ENCODE measurements at places on chromosomes 12 and 14.

GRCh38 chr14:68574461-68574860, 218.4 kb downstream of the ZFP36L1 start:
- no peak for DNase-seq

DNA sequence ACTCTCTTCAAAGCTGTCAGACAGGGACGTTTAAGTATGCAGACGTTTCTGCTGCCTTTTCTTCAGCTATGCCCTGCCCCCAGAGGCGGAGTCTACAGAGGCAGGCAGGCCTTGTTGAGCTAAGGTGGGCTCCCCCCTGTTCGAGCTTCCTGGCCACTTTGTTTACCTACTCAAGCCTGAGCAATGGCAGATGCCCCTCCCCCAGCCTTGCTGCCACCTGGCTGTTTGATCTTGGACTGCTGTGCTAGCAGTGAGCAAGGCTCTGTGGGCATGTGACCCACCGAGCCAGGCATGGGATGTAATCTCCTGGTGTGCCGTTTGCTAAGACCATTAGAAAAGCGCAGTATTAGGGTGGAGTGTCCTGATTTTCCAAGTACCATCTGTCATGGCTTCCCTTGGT, 900.4 kb upstream of the MDGA2 start:
- DNase-seq: no peak

- peak; percentile 63 for DNase-seq
These were observed 27.6 kb downstream of the PMCH start for GRCh38 chr12:102169922-102170621.

GRCh38 chr14:77190977-77191376, 9.4 kb downstream of the TMEM63C start:
- no peak for DNase-seq

- no peak for DNase-seq
These were observed 4.5 kb upstream of the DNAH10 start for GRCh38 chr12:123757561-123757960.

- DNase-seq: peak; percentile 61
These were observed 35.3 kb downstream of the MIPOL1 start for GRCh38 chr14:37232907-37233481.

GRCh38 chr14:46999661-47000060, 348.1 kb upstream of the RPL10L start:
- DNase-seq: no peak

DNA sequence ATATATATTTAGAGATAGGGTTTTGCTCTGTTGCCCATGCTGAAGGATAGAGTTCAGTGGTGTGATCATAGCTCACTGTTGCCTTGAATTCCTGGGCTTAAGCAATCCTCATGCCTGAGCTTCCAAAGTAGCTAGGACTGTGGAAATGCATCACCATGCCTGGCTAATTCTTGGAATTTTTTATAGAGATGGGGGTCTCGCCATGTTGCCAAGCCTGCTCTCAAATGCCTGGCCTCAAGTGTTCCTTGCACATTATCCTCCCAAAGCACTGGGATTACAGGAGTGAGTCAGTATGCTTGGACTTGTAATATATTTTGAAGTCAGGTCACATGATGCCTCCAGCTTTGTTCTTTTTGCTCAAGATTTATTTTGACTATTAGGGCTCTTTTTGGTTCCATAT, 178.0 kb downstream of the RPAP3 start:
- DNase-seq: no peak

DNA sequence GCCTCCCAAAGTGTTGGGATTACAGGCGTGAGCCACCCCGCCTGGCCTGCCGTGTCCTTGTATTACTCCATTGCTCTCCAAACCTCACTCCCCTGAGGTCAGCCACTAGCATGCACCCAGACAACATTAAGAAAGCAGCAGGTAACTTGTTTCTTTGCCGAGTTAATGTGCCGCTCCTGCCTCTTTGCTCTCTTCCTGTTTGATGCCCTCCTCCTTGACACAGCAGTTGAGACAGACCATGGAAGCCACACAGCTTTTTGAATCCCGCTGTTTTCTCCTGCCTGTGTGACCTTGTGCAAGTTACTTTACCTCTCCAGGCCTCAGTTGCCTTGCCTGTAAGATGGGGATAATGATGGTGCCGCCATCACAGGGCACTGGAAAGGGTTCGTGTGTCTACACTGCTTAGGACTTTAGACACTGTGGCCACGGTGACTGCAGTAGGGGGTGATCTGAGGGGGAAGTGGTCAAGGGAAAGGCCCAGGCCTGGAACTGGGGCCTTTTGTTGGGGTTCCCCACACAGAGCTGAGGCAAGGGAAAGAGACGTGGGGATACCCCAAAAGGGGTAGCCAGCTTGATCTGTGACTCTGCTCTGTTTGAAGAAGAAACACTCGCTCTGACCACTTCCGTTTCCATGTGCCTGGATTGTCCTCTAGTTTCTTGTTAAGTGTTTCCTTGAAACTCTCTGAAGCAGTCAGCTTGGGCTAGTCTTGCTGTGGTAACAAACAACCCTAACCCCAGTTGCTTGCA, 69.3 kb downstream of the RIN3 start:
- DNase-seq: no peak

DNA sequence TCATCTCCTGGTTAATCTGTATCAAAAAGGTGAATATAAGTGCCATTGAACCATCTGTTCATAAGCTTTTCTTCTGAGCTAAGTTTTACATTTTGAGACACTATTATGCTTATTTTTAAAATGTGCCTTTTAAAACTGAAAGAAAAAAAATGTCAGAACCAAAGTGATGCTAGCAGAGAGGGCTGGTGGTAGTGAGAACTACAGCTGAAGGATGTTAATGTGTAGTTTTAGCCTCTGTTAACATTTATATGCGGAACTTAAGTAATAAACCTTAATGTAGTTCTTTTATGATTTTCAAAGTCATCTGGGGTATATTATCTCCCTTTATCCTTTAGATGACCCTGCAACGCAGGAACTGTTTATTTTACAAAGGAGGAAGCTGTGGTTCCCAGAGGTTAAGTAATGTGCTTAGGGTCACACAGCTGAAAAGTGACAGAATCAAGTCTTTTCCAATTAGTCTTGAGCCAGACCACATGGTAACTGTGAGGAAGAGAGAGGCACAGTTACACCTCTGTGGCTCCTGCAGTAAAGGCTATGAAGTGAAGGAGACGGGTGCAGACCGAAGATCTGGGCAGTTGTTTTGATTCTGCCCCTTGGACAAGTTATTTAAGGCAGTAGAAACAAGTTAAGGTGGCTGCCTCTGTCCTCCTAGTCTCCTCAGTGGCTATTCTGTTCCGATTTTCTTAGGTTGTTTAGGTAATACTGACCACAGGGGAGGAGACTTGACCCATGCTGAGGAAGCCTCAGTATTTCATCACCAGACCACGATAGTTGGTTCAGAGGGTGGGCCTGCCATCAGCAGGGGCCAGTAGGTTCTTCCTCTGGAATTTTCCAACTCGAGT, 23.9 kb downstream of the GNG2 start:
- no peak for DNase-seq

- no peak for DNase-seq
These were observed 23.8 kb downstream of the SLC6A13 start for GRCh38 chr12:238736-239398.

DNA sequence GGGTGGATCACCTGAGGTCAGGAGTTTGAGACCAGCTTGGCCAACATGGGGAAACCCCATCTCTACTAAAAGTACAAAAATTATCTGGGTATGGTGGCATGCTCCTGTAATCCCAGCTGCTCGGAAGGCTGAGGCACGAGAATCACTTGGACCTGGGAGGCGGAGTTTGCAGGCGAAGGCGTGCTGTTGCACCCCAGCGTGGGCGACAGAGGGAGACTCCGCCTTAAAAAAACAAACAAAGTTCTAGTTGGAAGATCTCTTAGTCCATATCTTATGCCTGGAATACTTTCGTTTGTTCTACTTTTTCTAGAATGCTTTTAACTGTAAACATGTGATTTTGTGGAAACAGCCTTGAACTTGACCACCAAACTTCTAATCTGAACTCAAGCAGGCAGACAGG, 38.7 kb downstream of the PPHLN1 start:
- no peak for DNase-seq

DNA sequence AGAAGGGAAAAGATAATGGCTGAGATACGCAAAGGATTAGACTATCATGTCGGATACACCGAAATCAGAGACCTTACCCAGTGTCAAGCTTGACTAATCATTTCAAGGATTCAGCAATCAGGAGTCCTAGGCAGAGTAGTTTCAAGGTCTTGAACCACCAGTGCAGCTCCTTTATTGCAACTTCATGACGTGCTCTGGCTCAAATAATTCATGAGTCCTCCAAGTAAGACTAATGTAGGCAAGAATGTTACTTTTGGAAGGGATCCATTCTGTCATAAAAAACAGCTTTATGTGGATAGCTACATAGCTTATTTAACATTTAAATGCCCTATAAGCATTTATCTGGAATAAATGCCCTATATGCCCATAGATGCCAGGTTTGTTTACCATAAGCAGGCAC, 123.2 kb downstream of the LMO3 start:
- DNase-seq: no peak

GRCh38 chr12:109053382-109054123, 1.2 kb downstream of the USP30 start:
- DNase-seq: peak; percentile 16

DNA sequence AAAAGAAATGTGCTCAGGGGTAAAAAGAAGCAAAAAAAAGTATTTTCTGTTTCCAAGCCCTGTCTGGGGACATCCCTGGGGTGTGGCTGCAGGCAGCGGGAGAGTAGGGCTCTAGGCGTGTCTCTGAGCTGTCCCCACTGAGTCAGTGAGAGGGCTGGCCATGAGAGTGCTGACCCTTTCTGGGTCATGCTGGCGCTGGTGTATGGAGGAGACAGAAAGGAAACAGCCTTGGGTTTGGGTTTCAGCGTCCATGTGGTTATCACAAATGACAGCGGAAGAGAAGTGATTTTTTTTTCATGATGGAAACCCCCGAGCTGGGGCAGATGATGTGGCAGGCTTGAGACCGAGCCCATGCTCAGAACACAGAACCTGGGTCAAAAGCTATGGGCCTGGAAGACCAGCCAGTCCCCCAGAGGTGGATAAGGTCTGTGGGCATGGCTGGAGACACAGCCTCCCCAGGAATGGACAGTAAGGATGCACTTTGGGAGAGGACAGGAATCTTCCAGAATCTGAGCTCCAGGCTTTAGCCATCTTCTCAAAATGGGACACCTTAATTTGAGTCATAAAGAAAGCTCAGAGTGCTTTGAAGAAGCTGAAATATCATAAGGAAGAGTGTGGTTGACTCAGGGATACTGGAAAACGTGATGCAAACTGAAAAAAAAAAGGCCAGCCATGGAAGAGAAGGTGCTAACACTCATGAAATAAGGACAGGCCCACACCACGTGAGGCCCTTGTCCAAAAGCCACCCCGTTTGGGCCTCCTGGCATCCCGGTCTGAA, 36.2 kb downstream of the SYNE3 start:
- DNase-seq: peak; percentile 71

DNA sequence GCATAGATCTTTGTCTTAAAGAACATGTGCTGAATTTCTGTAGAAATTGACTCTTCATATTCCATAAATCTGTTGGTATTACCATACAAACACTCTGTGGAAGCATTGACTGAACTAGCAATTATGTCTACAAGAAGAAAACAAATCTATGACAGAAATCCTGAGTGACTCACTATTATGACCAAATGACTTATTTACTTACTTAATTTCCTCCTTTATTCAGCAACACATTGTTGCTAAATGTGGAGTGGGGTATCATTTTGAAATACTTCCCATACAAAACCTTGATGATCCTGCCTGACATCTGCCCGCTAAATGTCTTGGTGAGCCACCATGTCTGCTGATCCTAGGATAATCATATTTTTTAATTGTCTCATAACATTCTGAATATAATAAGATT, 99.1 kb upstream of the SLCO1C1 start:
- DNase-seq: no peak

- no peak for DNase-seq
These were observed 140.7 kb upstream of the PWP1 start for GRCh38 chr12:107544937-107545336.

DNA sequence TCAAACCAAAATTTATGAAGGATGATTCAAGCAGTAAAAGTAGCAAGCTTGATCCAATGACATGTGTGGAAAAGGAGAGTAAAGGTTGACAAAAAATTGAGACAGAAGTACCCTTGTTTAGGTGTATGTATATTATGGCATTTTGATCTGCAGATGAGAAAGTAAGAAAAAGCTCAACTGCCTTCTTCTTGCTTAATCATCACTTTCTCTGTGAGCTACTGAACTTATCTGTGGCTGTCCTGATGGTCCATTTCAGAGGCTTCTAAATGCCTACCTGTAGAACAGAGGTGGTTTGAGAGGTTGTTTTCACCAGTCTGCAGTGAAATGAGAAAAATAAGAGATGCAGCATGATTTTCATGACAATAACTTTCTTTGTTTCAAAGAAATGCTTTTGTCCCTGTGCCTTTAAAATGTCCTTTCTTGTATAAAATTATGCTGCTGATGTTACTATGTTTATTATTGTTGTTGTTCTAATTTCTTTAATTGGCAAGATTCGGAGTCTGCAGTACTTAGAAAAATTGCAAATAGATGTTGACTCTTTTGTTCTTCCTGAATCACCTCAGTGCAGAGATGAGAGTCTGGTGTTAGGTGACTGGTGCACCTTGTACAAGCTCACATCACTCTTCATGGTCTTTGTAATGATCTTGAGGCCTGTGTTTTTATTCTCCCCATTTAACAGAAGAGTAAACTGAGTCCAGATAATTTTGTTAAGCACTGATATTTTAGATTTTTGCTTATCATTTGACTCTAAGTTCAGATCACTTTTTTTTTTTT, 821.9 kb downstream of the VRK1 start:
- DNase-seq: no peak

DNA sequence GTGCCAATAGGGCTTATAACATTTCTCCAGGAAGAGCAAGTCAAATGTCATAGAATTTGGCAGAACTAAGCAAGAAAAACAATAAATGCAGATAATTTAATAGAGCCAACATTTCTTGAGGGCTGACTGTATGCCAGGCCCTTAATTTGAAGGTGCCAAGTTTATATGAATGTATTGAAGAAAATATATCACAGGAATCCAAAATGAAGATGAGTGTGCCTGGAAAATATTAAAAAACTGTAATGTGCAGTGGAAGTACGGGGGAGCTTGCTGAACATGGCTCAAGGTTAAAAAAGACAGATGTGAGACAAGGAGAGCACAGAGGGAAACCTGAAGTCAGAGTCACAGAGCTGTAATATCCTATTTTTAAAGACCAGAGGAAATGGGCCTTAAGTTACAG, 16.4 kb downstream of the NR1H4 start:
- DNase-seq: no peak

- DNase-seq: no peak
These were observed 90.3 kb downstream of the DDHD1 start for GRCh38 chr14:53062856-53063255.

GRCh38 chr14:93734086-93734822, 54.0 kb downstream of the PRIMA1 start:
- DNase-seq: no peak
